ENCODE measurements at places on chromosomes 4 and X.

DNA sequence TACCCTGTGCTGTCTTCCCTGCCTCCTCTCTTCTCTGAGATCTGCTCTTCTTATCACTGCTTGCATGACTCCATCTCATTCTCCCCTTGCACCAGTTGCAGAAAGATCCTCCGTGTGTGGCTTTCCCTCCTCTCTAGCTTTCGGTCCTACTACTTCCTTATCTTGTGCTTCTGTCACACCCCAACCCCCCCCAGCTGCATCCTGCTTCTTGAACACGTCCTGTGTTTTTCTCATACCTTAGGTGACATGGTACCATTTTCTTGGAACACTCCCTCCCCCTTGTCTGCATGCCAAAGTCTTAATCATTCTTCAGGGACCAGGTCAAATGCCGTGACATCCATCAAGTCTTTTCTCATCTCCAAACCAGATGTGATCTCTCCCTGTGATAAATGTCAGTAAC is 46.4 kb downstream of the FHL1 start:
- peak; percentile 14 for DNase-seq

DNA sequence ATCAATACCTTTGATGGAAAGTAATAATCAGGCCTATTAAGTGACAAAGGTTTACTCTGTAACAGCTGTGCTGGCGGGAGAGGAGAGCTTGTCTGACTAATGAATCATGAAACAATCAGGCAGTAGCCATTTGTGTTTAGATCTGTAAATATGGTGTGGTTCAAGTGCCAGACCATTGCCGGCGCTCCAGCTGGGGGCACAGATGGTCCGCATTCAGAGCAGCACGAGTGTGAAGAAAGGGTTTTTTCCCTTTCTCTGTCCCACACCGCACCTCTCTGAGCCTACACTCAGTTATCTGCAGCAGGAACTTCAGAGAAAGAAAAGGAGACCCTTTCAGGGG is 111.3 kb upstream of the PAQR3 start:
- no peak for DNase-seq

GRCh38 chrX:47605024-47605423 is 14.6 kb downstream of the SYN1 start:
- DNase-seq, result no peak

GRCh38 chr4:181821039-181822004 is 421.9 kb upstream of the TENM3 start:
- no peak for DNase-seq

All from activated CD4-positive, alpha-beta T cell treated with anti-CD3 and anti-CD28 coated beads, Interleukin-10, Interleukin-2, amounts not matched to agents 100 ng/mL and 50 ng/mL, durations not matched to agents 16 hours and 8 hours (primary cell).